ENCODE measurements at places on chromosomes 3 and 15.
A peak's percentile ranks its signal among the peaks of the same experiment; 100 is the strongest.

DNA sequence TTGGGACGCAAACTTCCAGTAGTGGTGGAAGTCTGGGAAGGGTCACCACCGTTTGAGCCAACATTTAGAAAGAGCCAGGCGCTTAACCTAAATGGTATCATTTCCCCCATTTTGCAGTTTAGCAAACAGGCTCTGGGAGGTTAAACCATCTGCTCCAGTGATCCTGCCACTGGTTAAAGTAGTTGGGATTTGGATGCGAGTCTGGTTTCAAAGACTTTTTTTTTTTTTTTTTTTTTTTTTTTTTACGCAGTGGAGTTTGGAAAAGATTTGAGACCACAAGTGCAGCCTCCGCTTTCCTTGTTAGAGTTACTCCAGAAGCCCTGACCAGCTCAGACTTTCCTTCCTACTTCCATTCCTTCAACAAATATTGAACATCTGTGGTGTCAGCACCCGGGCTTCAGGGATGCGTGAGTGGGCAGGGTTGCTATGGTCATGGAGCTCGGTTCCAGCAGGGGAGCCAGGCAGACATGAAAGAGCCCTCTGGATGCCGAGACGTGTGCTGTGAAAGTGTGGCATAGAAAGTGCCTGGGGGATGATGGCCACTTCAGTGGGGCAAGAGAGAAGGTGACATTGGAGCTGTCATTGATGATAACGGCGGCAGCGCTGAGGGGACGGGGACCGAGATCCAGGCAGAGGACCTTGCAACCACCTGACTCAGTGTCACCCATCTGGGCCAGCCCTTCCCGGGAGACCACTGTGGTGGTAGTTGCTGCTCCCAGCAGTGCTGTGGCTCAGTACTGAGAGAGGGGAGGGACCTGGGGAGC, 1.1 kb upstream of the RNU6-1 start:
- peak; percentile 89 for DNase-seq
- peak overlapping the region; percentile 78 for H3K27ac ChIP-seq
- no peaks in the 10 kb centered on the region for H3K36me3 ChIP-seq
- H3K4me3 ChIP-seq = peak overlapping the region; percentile 84
- no peaks in the 10 kb centered on the region for H3K4me1 ChIP-seq

- H3K4me1 ChIP-seq = no peaks in the 10 kb centered on the region
- no peak overlapping the region for H3K27ac ChIP-seq
- peaks cover 10% of the 10 kb centered on the region for H3K27me3 ChIP-seq
- no peak for DNase-seq
- no peaks in the 10 kb centered on the region for H3K36me3 ChIP-seq
These were observed 41.0 kb upstream of the FRMD4B start for GRCh38 chr3:69426967-69427304.

DNA sequence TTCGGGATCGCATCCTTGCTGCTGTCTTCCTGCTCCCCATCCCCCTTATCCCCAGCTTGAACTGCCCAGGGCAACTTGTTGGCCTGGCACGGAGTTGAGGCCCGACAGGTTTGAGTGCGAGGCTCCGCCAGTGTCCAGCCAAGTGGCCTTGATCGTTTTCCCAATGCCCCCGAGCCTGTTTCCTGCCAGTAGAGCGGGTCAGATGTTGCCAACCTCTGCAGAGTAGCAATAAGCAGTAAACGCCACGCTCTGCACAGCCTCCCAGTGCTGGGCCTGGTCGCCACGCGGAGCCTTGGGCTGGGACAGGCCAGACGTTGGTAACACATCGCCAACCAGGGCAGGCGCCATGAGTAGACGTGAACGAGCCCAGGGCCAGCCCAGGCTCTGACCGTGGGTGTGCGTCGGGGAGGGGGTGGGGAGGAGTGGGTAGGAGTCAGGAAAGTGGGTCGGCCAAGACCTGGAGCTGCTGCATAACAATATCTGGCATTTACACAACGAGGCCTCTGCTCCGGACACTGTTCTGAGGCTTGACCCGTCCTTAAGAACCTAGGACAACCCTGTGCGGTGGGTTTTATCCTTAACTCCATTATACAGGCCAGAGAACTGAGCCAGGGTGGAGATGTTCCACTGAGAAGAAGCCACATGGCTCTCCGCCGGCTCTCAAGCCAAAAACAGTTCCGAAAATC, 444 bp upstream of the ABHD14A start:
- H3K4me3 ChIP-seq = peak overlapping the region; percentile 92
- H3K36me3 ChIP-seq = no peaks in the 10 kb centered on the region
- peak overlapping the region; percentile 75 for H3K27ac ChIP-seq
- peak; percentile 58 for DNase-seq
- H3K4me1 ChIP-seq = peaks cover 12% of the 10 kb centered on the region
- no peaks in the 10 kb centered on the region for H3K27me3 ChIP-seq

- no peak overlapping the region for H3K27ac ChIP-seq
- H3K36me3 ChIP-seq = no peaks in the 10 kb centered on the region
These were observed 25.0 kb downstream of the CPOX start for GRCh38 chr3:98568402-98568801.

DNA sequence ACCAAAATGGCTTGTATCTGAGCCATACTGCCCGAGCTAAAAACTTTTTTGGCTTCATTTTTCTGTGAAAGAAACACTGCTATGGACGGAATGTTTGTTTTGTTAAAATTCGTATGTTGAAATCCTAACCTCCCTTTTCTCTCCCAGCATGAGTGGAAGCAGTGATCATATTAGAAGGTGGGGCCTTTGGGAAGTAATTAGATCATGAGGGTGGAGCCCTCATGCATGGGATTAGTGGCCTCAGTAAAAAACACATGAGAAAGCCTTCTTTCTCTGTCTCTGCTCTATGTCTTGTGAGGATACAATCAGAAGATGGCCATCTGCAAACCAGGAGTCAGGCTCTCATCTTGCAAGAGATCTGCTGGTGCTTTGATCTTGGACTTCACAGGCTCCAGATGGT, 7.4 kb upstream of the FNDC3B start:
- no peak overlapping the region for H3K4me3 ChIP-seq

DNA sequence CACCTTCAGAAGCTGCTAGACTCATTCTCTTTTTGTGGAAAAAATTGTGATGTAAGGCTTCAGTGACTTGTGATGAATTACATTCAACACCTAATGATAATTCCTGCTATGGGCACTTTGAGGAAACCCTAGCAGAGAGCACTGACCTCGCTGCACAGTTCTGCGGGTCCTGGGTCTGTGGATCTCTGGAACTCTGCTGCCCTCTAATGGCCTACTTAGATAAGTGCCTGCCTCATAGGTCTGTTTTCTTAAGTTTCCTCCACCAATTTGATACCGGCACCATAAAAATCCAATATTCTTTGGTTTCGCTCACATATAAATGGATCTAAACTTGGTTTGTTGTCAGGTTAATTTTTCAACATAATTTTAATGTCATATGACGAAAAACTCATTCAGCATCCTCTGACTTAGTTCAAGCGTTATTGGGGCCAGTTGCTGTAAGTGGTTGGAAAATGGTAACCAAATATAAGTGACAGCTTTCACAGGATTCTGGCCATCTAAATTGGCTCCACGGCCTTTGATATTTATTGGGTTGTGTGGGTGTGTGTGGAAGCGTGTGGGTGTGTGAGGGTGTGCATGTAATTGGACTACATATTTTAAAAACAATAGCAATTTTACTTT, 10.4 kb downstream of the SLITRK3 start:
- H3K4me1 ChIP-seq = no peaks in the 10 kb centered on the region
- no peak overlapping the region for H3K27ac ChIP-seq
- no peaks in the 10 kb centered on the region for H3K36me3 ChIP-seq
- no peak overlapping the region for H3K4me3 ChIP-seq
- DNase-seq = peak; percentile 70
